ENCODE measurements at places on chromosomes 1 and 21.

DNA sequence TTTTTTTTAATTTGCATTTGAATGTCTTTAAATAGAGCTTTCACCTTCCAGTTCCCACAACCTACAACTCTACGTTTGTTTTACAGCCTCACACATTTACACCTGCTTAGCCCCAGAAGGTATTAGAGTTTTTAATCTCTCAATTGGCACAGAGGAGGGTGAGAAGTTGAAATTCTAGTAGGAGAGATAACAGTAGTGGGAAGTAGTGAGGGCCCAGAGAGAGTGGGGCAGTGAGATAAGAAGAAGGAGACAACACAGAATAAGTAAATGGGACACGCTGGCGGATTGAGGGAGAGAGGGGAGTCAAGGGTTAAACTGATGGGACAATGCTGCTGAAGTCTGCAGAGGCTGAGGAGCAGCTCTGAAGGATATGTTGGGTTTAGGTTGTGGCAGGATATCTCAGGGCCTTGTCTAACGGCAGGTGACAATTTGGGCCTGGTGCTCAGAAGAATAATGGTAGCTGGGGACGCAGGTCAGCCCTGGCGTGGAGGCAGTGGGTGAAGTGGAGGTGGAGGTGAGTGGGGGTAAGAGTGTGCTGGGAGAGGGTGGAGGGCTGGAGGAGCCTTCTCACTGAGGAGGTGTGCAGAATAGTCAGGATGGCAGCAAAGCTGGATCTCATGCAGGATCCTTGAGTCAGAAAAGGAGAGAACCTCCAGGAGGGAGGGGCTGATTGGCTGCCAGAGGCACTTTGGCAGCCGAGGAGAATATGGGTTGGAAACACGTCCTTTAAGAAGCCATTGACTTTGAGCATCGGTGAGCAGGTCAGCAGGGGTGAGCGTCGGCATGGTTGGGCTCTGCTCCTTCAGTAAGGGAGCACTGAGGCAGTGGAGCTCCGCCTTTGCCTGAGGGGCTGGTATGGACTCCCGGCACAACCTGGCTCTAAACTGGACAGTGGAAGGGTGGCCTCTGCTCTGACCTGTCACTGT, 72.9 kb downstream of the SYT6 start:
- no peak for DNase-seq

GRCh38 chr1:27339213-27339612, 2.6 kb upstream of the SYTL1 start:
- DNase-seq = no peak

DNA sequence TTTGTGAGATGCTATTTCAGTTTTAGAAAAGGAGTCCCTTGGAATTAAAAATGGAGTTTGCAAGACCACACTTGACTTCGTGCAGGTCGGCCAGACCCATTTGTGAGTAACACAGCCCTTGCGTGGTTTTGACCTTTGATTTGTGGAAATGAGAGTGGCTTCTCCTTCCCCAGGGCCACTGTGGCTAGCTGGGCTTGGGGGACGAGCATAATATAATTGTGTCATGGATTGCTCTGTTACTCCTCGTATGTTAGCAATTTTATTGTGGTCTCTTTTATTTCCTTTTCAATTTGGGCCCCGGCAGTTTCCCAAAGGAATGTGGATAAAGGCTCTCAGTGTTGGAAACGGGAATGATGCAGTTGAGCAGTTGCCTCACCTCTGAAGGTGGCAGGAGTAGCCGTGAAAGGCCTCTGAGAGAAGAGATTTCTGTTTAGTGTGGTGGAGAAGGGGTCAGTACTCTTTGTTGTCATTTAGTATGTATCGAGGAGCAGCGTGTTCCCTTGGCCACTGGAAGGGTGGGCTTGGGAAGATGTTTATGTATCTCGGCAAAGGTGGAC, 194.6 kb downstream of the PBX1 start:
- DNase-seq = no peak

- no peak for DNase-seq
These were observed 288.5 kb upstream of the POU3F1 start for GRCh38 chr1:38334930-38335592.

DNA sequence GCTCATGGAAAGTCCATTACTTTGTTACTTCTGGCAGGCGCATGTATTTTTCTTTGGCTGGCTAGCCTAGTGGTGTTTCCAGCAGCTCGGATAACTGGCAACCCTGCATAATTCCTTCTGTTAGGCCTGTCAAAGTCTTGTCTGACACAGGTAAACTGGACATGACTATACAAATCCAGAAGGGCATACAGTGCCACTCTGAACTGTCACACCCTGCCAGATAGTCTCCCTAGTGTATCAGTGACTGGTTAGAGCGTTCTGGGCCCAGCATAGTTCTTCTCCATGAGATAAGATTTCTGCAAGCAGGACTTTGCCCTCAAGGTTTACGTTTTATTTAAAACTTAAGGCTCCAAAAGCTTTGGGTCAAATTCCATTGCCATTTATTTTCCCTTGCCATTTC, 177.7 kb upstream of the GORAB start:
- DNase-seq = no peak

Data from stimulated activated CD8-positive, alpha-beta memory T cell treated with anti-CD3 and anti-CD28 coated beads, Interleukin-4, amount 100 ng/mL, for 4 hours (primary cell).